RWPE1 (cell line): ENCODE measurements at places on chromosomes 12 and 14.
A peak's percentile ranks its signal among the peaks of the same experiment; 100 is the strongest.

- DNase-seq = peak; percentile 13
Observed at GRCh38 chr14:96409701-96410100, 17.8 kb downstream of the AK7 start.

- peak; percentile 22 for DNase-seq
Observed at GRCh38 chr12:111274777-111275176, 94.1 kb downstream of the PHETA1 start.

- DNase-seq = no peak
Observed at GRCh38 chr12:48106681-48107613, 1.1 kb upstream of the SENP1 start.

- DNase-seq = no peak
Observed at GRCh38 chr12:55899082-55899481, 28.6 kb downstream of the PYM1 start.

DNA sequence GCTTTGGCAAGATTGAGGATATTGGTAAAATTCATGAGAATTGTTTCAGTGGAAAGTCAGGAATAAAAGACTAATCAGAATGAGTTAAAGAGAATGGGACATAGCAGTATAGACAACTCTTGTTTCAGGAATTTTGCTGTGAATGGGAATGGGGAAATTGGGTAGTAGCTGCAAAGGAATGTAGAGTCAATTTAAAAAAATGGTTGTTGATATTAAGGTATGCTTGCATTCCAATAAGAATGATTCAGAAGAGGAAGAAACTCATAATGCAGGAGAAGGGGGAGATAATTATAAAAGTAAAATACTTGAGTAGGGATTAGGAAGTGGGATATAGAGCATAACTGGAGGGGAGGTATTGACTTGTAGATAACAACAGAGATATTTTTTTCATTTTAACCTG is 40.7 kb downstream of the MNAT1 start:
- DNase-seq = peak; percentile 55

- no peak for DNase-seq
Observed at GRCh38 chr14:100054316-100055075, 10.7 kb upstream of the EVL start.

DNA sequence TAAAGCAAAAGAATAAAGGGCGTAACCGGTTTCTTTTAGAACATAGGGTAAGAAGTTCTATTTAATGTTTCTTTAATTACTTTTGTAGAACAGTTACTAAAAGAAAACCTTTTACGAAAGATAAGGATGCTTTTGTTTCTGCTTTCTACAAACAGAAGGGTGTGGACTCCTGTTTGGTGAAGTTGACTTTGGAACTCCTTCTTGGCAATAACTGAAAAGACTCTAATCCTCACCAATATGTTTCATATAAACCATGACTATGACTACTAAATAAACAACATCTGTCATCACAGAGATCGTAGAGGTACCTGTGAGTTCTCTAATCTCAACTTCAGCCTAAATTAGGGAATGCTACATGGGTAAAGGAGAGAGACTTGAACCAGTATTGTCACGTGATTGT is 210.8 kb upstream of the FLRT2 start:
- DNase-seq = no peak

DNA sequence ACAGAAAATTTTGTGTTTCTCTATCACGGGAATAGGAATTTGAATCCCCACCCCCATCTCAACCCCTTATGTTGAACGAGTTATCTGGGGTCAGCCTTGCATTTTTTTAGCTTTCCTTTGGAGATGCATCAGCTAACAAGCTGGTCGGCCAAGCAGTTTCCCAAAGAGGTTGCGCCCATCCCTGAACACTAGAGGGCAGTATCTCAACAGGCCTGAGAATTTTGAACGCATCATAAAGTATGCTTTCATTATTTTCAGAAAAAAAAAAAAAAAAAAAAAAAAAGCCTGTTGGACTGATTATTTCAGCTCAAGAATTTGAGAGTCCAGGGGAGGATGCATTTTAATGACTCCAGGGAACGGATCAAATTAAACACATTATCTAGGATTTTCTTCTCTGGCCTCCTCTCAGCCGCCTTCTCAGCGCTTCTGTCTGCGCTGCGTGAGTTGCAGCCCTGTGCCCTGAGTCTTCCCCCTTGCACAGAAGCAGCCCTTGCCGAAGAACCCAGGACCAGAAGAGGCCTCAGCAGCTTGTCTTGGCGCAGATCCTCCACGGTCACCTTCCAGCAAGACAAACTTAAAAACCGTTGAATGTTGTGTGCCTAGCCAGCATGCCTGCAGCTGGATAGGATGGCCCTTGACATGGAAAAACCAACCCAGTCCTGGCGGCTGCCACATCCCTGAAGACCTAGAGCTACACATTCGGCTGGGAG is 76.6 kb upstream of the GZMB start:
- peak; percentile 33 for DNase-seq

DNA sequence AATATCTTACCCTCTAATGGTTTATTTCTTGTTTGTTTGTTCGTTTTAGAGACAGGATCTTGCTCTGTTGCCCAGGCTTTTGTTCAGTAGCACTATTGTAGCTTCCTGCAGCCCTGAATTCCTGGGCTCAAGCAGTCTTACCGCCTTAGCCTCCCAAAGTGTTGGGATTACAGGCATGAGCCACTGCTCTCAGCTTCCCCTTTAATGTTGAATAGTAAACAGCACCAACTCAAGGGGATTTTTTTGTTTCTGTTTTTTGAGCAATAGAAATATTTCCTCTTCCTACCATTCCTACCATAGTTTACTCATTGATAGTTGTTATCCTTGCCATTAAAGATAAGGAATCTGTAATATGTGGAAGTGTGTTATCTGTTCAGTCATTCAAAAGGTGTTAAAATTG is 10.7 kb downstream of the ARID4A start:
- DNase-seq = no peak

- no peak for DNase-seq
Observed at GRCh38 chr14:52063052-52063462, 5.8 kb downstream of the NID2 start.

DNA sequence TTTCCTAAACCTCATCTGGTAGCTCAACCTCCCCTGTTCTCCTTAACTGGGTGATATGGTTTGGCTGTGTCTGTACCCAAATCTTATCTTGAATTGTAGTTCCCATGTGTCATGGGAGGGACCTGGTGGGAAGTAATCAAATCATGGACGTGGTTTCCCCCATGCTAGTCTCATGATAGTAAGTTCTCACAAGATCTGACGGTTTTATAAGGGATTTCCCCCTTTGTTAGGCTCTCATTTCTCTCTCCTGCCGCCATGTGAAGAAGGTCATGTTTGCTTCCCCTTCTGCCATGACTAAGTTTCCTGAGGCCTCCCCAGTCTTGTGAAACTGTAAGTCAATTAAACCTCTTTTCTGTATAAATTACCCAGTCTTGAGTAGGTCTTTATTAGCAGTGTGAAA is 19.5 kb downstream of the COX16 start:
- no peak for DNase-seq

DNA sequence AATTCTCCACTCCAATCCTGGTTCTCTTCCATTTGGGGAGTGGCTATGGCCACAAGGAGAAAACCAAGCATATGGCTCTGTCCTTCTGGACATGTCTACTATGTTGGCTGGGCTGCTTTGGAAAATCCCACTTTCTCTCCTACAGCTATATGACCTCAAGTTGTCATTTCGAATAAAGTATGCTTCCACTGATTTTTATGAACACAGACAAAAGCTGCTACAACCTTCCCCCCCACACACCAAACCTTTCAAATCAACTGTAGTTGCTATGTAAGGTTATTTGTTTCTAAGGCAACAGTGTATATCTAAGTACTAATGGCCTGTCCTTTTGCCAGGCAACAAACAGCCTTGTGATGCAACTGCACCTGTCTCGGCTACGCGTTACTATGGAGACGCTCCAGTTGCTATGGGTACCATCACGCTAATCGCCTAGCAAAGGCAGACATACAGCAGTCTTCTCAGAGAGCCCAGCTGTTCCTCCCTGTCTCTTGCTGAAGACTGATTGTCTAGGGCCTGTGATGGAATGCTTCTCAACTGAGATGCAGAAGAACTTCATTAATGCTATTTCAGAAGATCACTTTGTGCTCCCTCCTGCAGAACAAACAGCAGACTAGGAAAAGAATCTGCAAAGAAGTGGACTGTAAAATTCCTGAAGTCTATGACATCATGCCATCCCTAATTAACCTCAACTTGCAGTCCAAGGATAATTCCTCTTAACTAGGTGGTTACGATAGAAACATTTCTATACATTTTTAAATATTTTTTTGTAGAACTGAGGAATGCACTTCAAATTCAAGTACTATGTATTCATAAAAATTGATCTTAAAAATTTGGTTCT is 67.6 kb downstream of the FOXN3 start:
- DNase-seq = no peak

DNA sequence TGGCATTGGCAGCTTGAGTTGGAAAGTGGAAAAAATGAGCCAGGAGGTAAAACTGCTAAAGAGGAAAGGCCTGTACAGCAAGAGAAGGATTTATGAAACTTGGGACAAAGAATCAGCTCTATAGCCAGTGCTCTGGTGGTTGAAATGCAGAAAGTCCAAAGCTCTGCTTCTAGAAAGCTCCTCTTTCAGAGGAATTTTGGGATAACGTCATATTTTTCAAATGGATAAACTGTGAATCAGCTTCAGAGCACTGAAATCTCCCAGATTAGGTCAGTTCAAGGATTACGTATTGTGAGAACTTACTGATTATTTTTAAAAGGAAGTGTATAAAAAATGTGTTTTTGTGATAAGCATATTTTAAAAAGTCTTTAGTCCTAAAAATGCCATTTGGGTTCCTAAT is 203.1 kb upstream of the CNOT2 start:
- DNase-seq = no peak

GRCh38 chr14:70885343-70886022 is 21.8 kb upstream of the PCNX1 start:
- DNase-seq = no peak

GRCh38 chr12:108616941-108617858 is 16.5 kb downstream of the SELPLG start:
- no peak for DNase-seq

GRCh38 chr14:96827290-96827689 is 30.1 kb downstream of the VRK1 start:
- DNase-seq = no peak
